Prostate gland (tissue), 2 donors: ENCODE measurements at places on chromosomes 16 and 17. TPM values are rescaled to one million over a fixed set of nuclear protein-coding genes. Genes with fewer than 3 reads are reported as not detected.

USP43 gene
- total RNA-seq, result 33.2 TPM

HBA1 gene
- 43.4 TPM for total RNA-seq

ZPBP2 gene
- not detected for total RNA-seq

ARHGDIA gene
- total RNA-seq, result 193 TPM

AFMID gene
- total RNA-seq, result 122 TPM

GLIS2 gene
- total RNA-seq, result 10.5 TPM

TANGO6 gene
- total RNA-seq, result 13.1 TPM

GRCh38 chr16:30407804-30408534, 563 bp downstream of the ZNF771 start:
- H3K36me3 ChIP-seq, result no peaks in the 10 kb centered on the region
- no peak for DNase-seq
- peak overlapping the region; percentile 76 for H3K27ac ChIP-seq
- H3K27me3 ChIP-seq, result no peaks in the 10 kb centered on the region
- H3K4me3 ChIP-seq, result peak overlapping the region; percentile 69

GRCh38 chr17:35127751-35128514, 6.5 kb downstream of the FNDC8 start:
- DNase-seq, result no peak
- no peaks in the 10 kb centered on the region for H3K36me3 ChIP-seq
- no peaks in the 10 kb centered on the region for H3K4me1 ChIP-seq
- H3K4me3 ChIP-seq, result no peak overlapping the region
- H3K27me3 ChIP-seq, result no peaks in the 10 kb centered on the region
- H3K27ac ChIP-seq, result no peak overlapping the region

DNA sequence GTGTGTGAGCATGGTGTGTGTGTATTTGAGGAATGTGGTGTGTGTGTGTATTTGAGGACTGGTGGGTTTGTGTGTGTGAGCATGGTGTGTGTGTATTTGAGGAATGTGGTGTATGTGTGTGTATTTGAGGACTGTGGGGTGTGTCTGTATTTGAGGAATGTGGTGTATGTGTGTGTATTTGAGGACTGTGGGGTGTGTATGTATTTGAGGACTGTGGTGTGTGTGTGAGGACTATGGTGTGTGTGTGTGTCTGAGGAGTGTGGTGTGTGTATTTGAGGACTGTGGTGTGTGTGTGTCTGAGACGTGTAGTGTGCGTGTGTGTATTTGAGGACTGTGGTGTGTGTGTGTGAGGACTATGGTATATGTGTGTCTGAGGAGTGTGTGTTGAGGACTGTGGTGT, 18.0 kb upstream of the CACNG1 start:
- no peaks in the 10 kb centered on the region for H3K27me3 ChIP-seq
- H3K4me3 ChIP-seq, result no peak overlapping the region
- H3K36me3 ChIP-seq, result no peaks in the 10 kb centered on the region

GRCh38 chr16:83906683-83907082, 7.8 kb downstream of the MLYCD start:
- DNase-seq, result no peak
- no peak overlapping the region for H3K27ac ChIP-seq
- H3K4me1 ChIP-seq, result no peaks in the 10 kb centered on the region
- H3K27me3 ChIP-seq, result no peaks in the 10 kb centered on the region

DNA sequence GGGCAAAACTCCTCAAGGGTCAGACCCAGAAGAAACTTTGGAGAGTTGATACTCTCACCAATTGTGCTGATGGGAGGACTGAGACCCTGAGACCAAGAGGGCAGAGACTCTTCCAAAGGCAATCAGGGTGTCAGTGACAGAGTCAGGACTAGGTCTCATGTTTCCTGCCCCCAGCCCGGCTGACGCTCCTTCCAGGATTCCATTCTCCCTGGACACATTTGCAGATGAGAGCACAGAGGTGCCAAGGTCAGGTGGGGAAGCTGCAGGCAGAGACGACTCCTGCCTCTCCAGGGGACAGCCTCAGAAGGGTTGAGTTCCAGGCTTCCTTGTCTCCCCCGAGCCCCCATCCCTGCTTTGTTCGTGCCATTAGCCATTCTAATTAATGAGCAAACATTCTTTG, 174.1 kb downstream of the WSCD1 start:
- H3K27me3 ChIP-seq, result no peaks in the 10 kb centered on the region
- no peak for DNase-seq
- H3K36me3 ChIP-seq, result no peaks in the 10 kb centered on the region
- no peaks in the 10 kb centered on the region for H3K4me1 ChIP-seq
- no peak overlapping the region for H3K4me3 ChIP-seq

GRCh38 chr17:43334738-43335402, 63.9 kb upstream of the ARL4D start:
- no peak for DNase-seq
- no peak overlapping the region for H3K27ac ChIP-seq
- no peaks in the 10 kb centered on the region for H3K36me3 ChIP-seq
- peaks cover 7% of the 10 kb centered on the region for H3K4me1 ChIP-seq
- no peak overlapping the region for H3K4me3 ChIP-seq

DNA sequence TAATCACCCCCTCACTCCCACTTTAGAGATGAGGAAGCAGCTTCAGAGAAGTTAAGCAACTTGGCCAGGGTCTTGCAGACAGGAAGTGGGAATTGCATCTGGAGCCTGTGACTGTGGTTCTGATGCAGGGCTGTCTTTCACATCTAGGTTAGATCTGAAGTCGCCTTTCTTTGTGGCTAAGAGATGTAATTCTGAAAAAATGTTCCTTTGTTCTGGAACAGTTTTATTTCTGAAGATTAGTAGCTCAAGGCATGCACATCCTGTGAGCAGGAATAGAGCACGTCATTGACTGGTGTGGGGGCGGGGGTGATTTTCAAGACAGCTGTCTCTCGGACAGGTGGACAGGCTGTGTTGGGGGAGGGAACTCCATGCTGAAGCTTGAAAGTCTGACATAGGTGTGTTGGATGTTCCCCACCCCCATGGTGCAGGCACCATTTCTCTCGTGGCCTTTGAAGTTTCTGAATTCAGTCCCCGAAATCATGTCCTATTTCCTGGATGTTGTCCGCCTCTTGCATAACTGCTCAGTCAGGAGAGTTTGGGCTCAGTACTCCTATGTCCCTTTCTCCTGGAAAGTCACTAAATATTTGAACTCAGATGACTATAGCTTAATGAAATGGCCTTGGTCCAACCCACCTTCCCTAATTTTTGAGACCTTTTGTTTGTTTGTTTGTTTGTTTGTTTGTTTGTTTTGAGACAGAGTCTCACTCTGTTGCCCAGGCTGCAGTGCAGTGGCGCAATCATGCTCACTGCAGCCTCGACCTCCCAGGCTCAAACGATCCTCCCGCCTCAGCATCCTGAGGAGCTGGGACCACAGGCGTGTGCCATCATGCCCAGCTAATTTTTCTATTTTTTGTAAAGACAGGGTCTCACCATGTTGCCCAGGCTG, 21.0 kb upstream of the HERPUD1 start:
- peaks cover 38% of the 10 kb centered on the region for H3K4me1 ChIP-seq
- no peak overlapping the region for H3K4me3 ChIP-seq
- no peaks in the 10 kb centered on the region for H3K27me3 ChIP-seq
- no peak overlapping the region for H3K27ac ChIP-seq
- no peaks in the 10 kb centered on the region for H3K36me3 ChIP-seq
- no peak for DNase-seq

DNA sequence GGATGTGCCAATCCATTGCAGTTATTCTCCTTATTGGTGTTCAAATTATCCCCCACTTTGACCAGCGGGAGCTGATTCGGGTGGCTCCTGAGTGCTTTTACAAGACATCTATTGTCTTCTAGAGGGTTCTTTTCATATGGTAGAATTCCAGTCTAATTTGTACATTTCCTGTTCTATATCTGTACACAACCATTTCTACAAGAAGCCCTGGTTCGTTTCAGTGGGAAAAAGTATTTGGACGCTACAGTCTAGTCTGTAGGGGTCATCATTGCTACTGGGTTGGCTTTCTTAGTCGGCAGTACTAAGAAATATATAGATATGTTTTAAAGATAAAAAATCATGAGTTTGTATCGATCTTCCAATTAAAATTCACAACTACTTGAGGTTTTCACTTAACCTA, 262.6 kb downstream of the MAP2K6 start:
- no peak for DNase-seq
- H3K4me1 ChIP-seq, result no peaks in the 10 kb centered on the region
- no peaks in the 10 kb centered on the region for H3K27me3 ChIP-seq
- H3K4me3 ChIP-seq, result no peak overlapping the region

DNA sequence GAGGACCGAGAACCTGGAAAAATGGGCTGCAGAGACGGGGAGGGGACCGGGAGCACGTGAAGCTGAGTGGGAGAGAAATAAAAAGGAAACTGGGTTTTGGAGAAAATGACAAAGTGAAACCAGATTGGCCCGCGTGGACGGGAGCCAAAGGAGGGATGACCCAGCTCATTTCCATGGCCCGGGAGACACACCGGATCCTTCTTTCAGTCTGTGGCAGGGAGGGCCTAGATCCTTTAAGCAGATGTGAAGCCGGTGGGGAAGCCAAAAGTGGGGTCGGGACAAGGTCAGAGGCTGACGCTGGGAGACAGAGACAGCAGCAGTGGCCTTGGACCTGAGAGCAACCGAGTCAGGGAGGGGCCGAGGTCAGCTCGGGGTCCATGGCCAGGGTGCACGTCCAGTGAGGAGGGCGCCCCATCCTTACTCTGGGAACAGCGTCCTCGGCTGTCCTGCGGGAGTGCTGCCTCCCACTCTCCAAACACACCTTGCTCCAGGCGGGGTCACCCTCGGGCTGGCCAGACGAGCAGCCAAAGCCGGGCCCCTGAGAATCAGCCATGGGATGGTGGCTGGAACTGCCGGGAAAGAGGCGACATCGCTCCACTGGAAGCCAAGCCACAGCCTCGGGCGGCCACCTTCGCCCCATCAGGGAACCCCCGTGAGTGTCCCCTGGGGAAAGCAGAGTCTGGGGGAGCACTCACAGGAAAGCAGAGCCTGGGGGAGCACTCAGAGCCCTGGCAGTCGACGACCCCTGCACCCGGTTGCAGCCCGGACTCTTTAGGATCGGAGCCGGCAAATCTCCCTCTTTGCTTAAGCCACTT, 17.3 kb downstream of the CA5A start:
- no peak overlapping the region for H3K4me3 ChIP-seq
- no peak overlapping the region for H3K27ac ChIP-seq
- H3K36me3 ChIP-seq, result no peaks in the 10 kb centered on the region
- no peaks in the 10 kb centered on the region for H3K27me3 ChIP-seq
- no peak for DNase-seq

- no peaks in the 10 kb centered on the region for H3K4me1 ChIP-seq
- no peak for DNase-seq
- no peaks in the 10 kb centered on the region for H3K27me3 ChIP-seq
Measured at GRCh38 chr17:43521389-43521788, 24.8 kb downstream of the ETV4 start.

GRCh38 chr17:82051776-82052637, at the start of the genes GPS1 and RFNG:
Gene GPS1 (plus strand): TSS chr17:82051898. CDS start chr17:82051932, 34 bp downstream.
Gene RFNG (minus strand): TSS chr17:82051811. CDS start chr17:82051766, 45 bp downstream.
- peak; percentile 69 for DNase-seq
- peak within 1 kb of the TSS; percentile 71 for H3K4me3 ChIP-seq

DNA sequence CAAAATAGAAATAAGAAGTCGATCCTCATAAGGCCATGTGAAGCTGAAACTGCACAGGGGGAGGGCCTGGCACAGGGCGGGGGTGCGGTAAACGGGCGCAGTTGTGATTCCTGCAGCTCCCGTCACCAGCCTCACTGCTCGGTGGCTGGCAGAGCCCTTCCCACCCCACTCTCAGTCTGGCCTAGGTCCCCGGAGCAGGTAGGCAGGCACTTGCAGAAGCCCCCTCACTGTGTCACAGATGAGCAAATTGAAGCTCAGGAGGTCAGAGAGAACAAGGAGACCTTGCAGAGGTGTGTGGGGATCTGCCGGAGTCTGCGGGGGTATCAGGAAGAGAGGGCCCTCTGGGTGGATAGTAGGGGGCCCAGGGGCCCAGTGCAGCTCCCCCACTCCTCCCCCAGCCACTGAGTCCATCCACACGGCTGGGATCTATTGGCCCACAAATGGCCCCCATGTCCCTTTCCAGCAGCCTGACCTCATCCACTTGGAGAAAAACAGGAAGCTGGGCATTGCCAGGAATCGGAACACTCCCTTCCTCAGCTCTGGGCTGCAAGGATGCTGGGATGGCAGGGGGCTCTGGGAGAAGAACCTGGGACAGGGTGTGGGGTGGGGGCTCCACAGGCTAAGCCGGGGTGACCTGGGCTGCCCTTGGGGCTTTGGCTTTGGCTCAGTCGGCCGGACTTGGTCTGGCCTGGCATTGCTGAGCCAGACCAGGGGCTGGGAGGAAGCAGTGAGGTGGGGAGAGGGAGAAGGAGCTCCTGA, 21.4 kb upstream of the MAP3K14 start:
- peak overlapping the region; percentile 15 for H3K27ac ChIP-seq
- no peak for DNase-seq
- no peaks in the 10 kb centered on the region for H3K4me1 ChIP-seq
- H3K36me3 ChIP-seq, result no peaks in the 10 kb centered on the region
- no peaks in the 10 kb centered on the region for H3K27me3 ChIP-seq

GRCh38 chr17:67238991-67239390, 6.0 kb downstream of the HELZ start:
- no peak overlapping the region for H3K27ac ChIP-seq
- no peaks in the 10 kb centered on the region for H3K36me3 ChIP-seq
- no peak overlapping the region for H3K4me3 ChIP-seq

- H3K4me3 ChIP-seq, result no peak overlapping the region
- H3K27me3 ChIP-seq, result no peaks in the 10 kb centered on the region
- no peak overlapping the region for H3K27ac ChIP-seq
- H3K4me1 ChIP-seq, result no peaks in the 10 kb centered on the region
Measured at GRCh38 chr17:59399914-59400313, 68.5 kb downstream of the YPEL2 start.

GRCh38 chr16:84940670-84941551, 70.4 kb downstream of the ZDHHC7 start:
- no peaks in the 10 kb centered on the region for H3K36me3 ChIP-seq
- peak overlapping the region; percentile 2 for H3K27ac ChIP-seq
- no peaks in the 10 kb centered on the region for H3K27me3 ChIP-seq
- H3K4me1 ChIP-seq, result no peaks in the 10 kb centered on the region

DNA sequence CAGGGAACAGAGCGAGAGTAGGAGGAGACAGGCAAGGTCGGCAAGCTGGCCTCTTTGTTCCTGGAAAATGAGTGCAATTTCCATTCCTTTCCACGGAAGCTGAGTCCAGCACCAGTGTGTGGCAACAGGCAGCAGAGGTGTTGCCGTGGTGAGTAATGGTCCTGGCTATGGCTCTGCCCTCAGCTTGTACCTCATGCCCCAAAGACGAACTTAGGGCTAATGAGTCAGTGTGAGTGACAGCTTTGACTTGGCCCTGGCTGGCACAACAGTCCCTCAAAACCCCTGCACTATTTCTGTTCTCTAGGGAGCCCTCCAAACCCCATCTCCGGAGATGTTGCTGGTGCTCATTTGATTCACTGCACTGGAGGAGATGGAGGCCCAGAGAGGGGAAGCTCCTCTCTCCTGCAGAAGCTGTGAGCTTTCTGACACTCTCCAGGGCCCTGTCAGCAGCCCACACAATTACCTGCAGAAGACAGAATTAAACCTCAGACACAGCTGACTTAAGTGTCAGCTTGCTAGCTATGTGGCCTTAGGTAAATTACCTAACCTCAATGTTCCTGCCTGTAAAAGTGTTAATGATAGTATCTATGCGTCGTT, 129.9 kb downstream of the TMEM132E start:
- no peak for DNase-seq
- no peaks in the 10 kb centered on the region for H3K36me3 ChIP-seq
- no peak overlapping the region for H3K27ac ChIP-seq
- no peak overlapping the region for H3K4me3 ChIP-seq
- H3K27me3 ChIP-seq, result no peaks in the 10 kb centered on the region
- no peaks in the 10 kb centered on the region for H3K4me1 ChIP-seq
